ENCODE measurements at places on chromosomes 6 and 20.

- no peak for DNase-seq
Observed at GRCh38 chr6:5723841-5724691, 282.7 kb downstream of the NRN1 start.

DNA sequence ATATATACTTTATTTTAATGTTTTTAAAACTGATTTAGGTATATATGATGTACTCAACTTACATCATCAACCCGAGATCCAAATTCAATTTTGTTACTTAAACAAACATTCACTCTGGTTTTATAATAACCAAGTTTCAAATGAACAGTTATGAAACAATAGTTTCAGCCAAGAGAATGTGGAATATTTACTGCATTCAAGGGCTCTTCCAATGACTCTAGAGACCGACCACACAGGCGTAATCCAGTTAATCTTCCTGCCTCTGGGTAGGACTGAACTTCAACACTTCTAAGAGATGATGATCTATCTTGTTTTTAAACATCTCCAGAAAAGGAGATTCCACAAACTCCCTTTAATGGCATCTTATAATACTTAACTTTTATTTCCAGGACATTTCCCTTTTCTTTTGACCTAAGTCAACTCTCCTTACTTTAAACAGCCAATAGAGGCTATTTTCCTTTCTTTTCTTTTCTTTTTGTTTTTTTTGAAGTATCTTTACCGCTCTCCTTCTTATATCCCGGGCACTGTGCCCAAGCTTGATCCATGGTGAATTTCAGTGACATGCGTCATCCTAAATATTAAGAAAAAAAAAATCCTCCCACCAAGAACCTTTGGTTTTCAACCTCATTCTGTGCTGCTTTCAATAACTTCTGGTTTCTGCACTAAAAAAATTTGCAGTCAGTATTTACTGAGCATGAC, 110.1 kb downstream of the KIF13A start:
- DNase-seq = no peak

DNA sequence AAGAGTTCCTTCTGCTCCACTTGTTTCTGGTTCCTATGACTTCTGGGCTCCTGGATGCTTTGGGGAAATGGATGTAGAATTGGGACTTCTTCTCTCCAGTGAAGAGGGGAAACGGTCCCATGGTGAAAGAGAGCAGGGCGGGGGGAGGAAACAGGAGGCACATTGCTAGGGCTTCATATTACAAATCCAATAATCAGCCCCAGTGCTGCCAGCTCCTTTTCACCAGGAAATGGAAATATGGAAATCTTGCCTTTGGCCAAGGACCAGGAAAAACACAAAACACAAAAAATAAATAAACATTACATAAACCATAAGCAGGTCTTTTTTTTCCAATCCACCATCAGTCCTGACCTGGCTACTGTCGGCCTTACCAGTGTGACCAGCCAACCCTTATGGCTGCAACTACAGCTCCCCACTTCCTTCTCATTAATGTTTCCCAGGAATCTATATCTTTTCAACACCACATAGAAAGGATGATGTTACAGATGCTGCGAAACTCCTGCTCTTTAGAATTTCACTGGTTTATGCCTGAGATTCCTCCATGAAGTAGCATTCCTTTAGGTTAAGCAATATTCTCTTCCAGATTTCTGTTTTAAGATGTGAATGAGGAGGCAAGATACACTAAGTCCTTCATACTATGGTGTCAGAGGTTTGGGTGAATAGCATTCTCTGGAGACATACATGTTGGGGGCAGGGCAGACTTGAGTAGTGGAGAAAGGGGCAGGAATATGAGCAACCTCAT, 2.0 kb downstream of the PI3 start:
- DNase-seq = no peak

GRCh38 chr20:46013322-46013828, 4.7 kb downstream of the MMP9 start:
- no peak for DNase-seq

GRCh38 chr6:20135677-20136268, 76.5 kb downstream of the MBOAT1 start:
- no peak for DNase-seq

DNA sequence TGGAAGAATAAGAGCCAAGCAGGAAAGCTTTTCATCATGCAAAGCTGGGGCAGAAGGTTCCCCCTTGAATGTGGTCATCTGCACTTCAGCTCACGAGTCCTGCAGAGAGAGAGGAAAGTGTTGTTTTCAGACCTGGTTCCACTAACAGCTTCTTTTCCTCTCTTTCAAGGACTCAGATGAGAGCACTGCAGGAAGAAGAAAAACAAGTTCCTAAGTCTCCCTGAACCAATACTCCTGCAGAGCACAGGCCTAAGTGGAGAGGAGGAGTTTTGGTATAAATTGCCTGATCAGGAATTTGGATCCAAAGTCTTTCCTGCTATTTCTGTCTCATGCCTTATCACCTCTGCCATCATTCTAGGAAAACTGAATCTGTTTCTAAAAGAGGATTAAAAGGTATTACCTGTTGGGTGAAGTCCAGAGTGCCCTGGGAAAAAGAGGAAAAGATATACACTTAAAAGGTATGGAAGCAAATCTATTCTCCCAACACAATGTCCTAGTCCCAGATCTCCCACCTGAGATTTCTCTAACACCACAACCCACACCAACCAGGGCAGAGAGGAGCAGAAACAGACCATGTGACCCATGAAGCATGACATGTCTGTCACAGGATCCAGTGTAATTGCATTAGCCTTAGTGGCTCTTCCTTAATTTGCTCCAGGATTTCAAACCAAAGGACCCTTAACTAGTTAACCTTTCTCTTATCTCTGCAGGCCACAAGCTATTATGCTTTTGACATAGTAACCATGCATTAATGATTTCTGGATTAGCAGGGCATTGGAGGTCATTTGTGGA, 12.2 kb downstream of the HLA-DRB5 start:
- DNase-seq = no peak

DNA sequence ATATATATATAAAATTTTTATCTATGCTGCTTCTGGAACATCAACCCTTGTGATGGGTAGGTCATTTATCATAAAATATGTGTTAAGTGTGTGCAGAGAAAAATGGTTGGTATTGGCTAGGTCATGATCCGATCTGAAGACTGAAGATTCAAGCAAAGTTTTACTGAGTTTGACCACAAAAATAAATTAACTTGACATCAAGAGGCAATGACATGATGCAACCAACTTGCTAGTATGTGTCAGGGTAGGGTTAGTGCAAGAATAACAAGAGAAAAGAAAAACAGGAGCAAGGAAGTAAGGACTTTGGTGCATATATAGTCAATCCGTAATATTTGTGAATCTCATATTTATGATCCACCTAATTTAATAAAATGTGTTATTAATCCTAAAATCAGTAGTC, 1202.0 kb upstream of the ADGRB3 start:
- no peak for DNase-seq

GRCh38 chr20:20192366-20192765, 140.0 kb downstream of the CFAP61 start:
- no peak for DNase-seq

DNA sequence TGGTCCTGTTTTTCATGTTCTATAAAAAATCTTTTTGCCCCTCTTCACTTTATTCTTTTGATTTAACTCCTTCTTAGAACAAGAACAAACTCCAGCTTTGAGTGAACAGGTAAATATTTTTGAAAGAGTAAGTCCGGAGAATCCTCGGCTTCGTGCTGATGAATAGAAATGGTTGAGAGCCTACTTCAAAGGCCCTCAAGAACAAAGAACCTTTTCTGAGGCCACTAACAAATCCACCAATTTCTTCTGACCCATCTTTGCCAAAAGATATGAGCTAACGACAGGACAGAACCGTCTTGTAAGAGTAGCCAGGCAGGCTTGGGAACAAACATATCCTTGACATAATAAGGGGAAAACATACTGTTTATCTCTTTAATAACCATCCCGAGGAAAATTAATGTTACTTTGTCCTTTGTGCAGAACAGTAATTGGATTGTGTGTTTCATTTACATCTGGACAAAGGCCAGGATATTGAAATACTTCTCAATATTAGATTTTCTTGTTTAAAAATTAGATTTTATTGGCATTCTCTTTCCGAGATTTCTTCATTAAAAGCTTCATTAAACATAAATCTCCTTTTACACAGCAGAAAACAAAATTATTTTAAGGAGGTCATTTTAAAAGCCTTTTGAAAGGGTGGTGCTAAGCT, 52.9 kb downstream of the NOX3 start:
- DNase-seq = no peak

GRCh38 chr6:11920566-11920965, 91.5 kb upstream of the HIVEP1 start:
- DNase-seq = no peak

- DNase-seq = no peak
Observed at GRCh38 chr6:170178561-170179477, 112.1 kb downstream of the DLL1 start.

DNA sequence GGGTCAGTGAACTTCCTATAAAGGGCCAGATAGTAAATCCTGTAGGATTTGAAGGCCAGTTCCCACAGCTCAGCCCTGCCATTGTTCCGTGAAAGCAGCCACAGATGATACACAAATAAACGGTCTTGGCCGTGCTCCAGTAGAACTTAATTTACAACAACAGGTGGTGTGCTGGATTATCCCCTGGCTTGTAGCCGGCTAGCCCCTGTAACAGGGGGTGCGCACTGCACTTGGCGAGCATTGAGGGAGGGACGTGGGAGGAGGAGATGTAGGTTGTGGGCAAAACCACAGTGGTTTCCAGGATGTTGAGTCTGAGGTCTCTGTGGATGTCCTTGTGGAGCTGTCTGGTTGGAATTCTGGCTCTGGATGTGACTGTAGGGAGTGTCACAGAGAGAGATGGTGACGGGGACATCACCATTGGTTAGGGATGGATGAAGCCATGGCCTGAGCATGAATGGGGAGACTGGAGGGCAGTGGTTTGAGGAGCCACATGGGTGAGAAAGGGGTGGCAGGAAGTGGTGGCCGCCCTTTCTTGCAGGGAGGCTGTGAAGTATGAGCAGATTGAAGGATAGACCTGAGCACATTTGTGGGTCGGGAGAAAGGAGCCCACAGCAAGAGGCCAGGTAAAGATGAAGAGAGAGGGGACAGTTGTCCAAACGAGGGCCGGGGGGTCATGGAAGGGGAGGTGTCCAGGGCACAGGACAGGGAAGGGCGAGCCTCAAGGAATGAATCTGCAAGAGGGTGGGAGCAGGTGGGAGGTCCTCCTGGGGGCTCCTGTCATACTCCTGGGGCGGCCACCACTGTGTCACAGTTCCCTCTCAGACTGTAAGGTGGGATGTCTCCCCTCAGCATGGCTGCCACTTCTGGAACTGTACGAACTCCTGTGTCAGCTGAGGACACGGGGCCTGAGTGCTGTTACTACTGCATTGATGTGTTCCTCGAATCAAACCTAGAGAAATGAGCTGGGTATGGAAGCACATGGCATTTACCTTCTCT, 53.6 kb downstream of the CDH26 start:
- DNase-seq = no peak

DNA sequence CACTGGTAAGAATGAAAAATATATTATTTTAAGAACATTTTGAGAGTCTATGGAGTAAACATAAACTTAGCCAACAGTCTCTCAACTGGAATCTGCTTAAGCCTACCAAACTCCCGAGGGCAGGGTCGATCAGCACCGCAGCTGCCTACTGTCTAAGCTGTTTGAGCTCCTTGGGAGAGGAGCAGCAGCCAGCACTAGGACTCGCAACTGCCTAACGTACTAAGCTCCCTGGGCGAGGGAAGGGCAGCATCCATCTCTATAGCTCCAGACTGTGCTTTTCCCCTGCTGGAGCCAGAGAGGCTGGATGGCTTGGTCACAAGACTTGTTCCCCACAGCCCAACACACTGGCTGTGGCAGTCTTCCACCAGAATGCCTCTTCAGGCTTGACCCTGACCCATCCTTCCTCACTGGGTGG, 96.4 kb downstream of the MOXD1 start:
- DNase-seq = no peak

- DNase-seq = no peak
Observed at GRCh38 chr6:227812-228338, 64.4 kb upstream of the DUSP22 start.

- DNase-seq = no peak
Observed at GRCh38 chr20:49323622-49324238, 45.9 kb upstream of the ZNFX1 start.

DNA sequence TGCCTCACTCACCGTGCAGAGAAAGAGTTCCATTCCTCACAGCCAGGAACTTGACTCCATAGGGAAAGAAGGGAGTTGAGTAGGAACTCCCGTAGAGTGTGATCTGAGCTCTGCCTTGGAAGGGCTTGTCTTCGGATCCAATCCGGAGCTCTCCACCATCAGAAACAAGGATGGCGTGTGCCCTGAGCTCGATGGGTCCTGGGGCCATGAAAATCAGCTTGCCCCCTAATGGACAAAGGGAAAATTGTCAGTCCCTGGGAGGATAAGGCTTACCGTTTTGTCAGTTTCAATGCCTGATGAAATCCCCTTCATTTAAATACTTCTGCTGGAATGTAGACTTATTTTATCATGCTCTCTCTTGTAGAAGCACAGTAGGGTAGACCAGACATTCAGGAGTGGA, 153.3 kb downstream of the PKHD1 start:
- no peak for DNase-seq

DNA sequence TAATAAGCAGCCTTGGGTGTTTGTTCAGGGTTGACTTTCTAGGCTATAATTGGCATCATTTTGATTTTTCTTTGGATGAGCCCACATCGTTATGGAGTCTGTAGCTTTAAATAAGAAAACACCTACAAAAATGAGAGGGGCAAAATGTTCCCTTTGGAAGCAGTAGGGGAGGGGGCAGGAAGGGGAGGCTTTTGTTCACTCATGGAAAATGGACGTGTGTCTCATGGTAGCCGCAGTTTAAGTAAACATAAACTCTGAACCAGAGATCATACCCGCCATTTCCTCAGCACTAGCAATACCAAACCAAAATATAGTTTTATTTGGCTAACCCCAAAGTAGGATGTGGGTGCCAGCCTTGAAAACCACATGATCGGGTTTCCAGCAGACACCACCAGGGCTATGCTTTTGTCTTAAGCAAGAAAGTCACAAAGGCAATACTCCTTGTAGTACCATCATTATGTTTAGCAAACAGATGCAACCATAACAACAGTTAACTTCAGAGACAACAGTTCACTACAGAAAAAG, 572.5 kb upstream of the JAG1 start:
- DNase-seq = no peak

DNA sequence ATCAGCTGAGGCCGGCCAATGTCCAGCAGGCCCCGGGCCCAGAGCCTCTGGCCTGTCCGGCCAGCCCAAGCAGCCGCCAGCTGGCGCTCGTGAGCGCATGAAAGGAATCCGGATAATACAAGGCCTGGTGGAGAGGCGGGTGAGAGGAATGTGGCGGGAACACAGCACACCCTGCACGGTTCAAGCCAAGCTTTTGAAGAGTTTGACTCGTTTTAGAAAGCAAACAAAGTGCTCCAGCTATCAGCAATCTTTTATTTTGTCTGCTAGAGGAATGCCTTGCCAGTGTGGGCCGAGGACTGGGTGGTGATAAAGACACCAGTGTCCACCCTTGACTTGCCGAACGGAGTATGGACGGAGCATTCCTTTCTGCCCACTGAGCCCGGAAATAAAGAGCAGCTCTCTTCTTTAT, 9.3 kb upstream of the NEDD9 start:
- DNase-seq = no peak
